ENCODE measurements at places on chromosomes 12 and 14.

DNA sequence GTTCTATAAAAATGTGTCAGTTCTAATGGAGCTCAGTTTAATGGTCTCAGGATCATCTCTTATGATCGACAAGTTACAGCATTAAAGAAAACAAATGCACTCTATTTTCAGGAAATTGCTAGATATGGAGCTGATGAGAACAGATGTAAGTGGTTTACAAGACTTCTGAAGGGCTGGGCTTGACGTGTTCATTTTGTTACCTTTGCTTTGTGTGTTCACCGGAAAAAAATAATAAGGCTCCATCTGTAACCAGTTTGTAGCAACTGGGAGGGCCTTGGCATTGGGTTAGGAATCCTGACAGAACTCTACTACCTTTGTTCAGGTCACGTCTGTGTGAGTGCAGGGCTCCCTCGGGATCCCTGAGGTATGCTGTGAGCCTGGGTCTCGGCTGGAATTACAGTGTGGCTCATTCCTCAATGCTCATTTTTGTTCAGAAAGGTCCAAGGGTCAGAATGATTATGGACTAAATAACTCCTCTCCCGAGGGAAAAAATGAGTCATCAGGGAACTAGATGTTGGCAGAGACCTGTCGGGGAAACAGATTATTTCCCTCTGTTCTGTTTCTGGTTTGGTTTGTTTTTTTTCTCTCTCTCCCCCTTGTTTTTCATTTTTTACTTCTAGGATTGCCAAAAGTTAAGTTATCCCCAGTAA is 158.0 kb downstream of the SLC5A8 start:
- DNase-seq, result no peak

DNA sequence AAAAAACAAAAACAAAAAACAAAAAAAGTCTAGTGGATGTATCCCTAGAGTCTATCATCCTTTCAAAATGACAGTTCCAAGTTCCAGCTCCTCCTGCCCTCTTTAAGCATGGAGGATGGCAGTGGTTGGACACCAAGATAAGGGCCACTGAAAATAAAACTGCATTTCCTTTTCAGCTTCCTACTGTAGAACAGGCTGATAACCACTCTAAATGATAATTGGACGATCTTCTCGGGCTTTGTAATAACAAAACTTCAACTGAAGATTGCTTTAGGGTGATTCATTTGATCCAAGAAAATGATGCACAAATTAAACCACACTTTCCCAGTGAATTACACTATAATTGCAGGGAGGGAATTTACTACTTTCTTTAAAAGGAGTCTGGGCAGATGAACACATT is 42.2 kb upstream of the CRACR2A start:
- no peak for DNase-seq

GRCh38 chr14:75433631-75434071 is 5.8 kb downstream of the JDP2 start:
- no peak for DNase-seq

DNA sequence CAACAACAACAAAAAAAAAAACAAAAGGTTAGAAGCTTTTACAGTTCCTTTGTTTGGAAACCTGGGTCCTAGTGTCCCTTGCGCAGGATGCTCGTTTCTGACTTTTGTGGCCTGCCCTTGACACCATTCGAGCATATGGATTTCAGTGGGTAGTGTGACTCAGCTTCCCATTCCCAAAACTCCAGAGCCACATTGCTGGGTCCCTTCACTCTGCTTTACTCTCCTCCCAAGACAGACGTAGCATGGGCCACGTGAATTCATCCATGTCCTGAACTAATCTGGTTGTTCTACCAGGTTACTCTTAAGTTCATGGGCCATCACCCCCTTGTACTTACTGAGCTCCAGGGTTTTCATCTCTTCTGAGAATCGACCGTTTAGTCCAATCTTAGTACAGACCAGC is 68.0 kb upstream of the MAX start:
- DNase-seq, result no peak

DNA sequence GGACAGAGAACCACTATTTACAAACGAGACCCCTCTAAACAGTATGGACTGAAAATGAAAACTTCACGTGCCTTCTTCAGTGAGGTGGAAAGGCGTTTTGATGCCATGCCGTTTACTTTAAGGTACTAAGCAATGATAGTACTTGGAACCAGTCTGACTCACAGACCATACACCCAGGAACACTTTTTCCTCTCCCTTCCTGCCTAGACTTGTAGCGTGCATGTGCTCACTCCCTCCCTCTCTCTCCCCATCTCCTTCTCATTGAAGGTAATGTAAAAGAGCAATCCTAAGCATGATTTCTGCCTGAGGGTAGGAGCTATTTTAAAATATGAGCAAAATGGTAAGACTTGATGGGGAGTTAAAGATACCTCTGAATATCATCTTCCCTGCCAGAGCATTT is 5.9 kb upstream of the RPL41 start:
- no peak for DNase-seq

Data from stimulated activated CD8-positive, alpha-beta memory T cell treated with anti-CD3 and anti-CD28 coated beads, Interleukin-7, amount 100 ng/mL, for 1 hour (primary cell).